ENCODE measurements at places on chromosomes 7 and 10. TPM values are rescaled to one million over a fixed set of nuclear protein-coding genes. Genes with fewer than 3 reads are reported as not detected.

SVOPL gene
- total RNA-seq, result not detected

GRK5 gene
- 20.5 TPM for total RNA-seq

DOCK1 gene
- 69.7 TPM for total RNA-seq

TRIM56 gene
- 10.0 TPM for total RNA-seq

SLC13A1 gene
- total RNA-seq, result not detected

OR2A1 gene
- total RNA-seq, result 0.27 TPM

CTAGE4 gene
- 2.9 TPM for total RNA-seq

FLNC gene
- total RNA-seq, result 193 TPM

PFKP gene
- total RNA-seq, result 111 TPM

SMIM30 gene
- total RNA-seq, result 25.3 TPM

NME8 gene
- not detected for total RNA-seq

CALCR gene
- total RNA-seq, result not detected

METTL27 gene
- 10.7 TPM for total RNA-seq

ALOX5 gene
- not detected for total RNA-seq

KCP gene
- 1.6 TPM for total RNA-seq

NPFFR1 gene
- total RNA-seq, result not detected

PTF1A gene
- total RNA-seq, result not detected

TNS3 gene
- 28.3 TPM for total RNA-seq

GPRIN2 gene
- not detected for total RNA-seq

ASCC1 gene
- 44.4 TPM for total RNA-seq

All from fibroblast of the aortic adventitia (primary cell).